ENCODE measurements at places on chromosomes 3 and 15. TPM values are rescaled to one million over a fixed set of nuclear protein-coding genes. Genes with fewer than 3 reads are reported as not detected.

NEO1 gene
- 27.1 TPM for total RNA-seq

DNA sequence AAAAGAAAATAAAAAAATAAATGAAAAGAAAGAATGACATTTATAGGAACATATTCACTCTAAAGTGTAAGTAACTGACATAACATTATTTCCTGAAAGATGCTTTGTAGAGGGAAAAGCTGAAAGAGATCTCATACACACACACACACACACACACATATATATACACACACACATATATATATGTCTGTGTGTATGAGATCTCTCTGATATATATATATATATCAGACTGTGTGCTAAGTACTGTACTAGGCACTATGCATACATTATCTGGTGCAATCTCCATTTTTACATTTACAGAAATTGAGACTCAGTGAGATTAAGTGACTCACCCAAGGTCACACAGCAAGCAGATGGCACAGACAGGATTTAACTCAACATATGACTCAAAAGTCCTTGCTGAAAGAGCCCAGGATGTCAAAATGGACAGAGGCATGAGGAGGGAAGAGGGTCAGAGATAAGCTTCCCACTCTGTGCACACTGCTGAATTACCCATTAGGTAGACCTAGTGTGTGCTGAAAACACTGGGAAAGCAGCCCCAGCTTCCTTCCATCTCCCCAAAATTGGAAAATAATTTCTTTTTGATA is 15.0 kb downstream of the BHLHE40 start:
- peaks cover 18% of the 10 kb centered on the region for H3K4me1 ChIP-seq
- peak overlapping the region; percentile 80 for H3K27ac ChIP-seq
- no peak for DNase-seq
- H3K4me3 ChIP-seq: no peak overlapping the region

ALDH1A2 gene
- total RNA-seq: 5.4 TPM

ERC2 gene
- total RNA-seq: 8.3 TPM

DNA sequence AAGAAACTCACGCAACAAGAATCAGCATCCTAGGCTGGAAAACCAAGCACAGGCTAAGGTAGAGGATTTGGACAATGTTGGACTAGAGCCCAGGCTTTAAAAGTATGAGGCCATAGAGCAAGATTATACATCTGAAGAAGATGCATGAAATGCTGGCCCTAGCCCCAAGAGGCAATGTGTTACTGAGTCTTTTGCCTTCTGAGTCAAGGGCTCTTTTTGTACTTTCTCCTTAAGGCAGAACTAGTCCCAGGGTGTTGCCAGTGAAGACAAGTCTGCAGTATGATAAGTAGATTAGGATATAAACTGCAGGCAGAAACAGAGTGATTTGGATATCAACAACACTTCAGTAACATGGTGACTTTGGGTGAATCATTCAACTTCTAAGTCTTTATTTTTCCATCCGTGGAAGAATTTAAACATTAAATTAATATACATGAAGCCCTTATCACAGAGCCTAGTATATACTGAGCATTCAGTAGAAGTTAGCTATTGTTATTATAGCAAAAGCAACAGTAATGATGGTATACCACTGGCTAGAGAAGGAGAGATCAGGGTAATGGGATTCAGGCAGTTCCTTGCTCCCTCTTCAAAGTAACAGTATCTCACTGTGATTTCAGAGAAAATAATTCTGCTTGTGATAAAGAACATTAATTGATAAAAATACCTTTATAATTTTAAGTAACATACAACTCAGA is 99.9 kb upstream of the MLF1 start:
- no peak overlapping the region for H3K27ac ChIP-seq
- H3K27me3 ChIP-seq: no peaks in the 10 kb centered on the region
- H3K36me3 ChIP-seq: no peaks in the 10 kb centered on the region
- H3K4me1 ChIP-seq: no peaks in the 10 kb centered on the region
- no peak overlapping the region for H3K4me3 ChIP-seq

- H3K4me3 ChIP-seq: no peak overlapping the region
- H3K4me1 ChIP-seq: no peaks in the 10 kb centered on the region
- no peak overlapping the region for H3K27ac ChIP-seq
- H3K36me3 ChIP-seq: no peaks in the 10 kb centered on the region
- H3K27me3 ChIP-seq: no peaks in the 10 kb centered on the region
- no peak for DNase-seq
These were observed 532.8 kb upstream of the GOLIM4 start for GRCh38 chr3:168628549-168628948.

GRCh38 chr3:118628704-118629341 is 405.8 kb downstream of the IGSF11 start:
- no peaks in the 10 kb centered on the region for H3K36me3 ChIP-seq
- no peak overlapping the region for H3K4me3 ChIP-seq
- no peaks in the 10 kb centered on the region for H3K4me1 ChIP-seq
- peak; percentile 43 for DNase-seq
- H3K27me3 ChIP-seq: no peaks in the 10 kb centered on the region

DNA sequence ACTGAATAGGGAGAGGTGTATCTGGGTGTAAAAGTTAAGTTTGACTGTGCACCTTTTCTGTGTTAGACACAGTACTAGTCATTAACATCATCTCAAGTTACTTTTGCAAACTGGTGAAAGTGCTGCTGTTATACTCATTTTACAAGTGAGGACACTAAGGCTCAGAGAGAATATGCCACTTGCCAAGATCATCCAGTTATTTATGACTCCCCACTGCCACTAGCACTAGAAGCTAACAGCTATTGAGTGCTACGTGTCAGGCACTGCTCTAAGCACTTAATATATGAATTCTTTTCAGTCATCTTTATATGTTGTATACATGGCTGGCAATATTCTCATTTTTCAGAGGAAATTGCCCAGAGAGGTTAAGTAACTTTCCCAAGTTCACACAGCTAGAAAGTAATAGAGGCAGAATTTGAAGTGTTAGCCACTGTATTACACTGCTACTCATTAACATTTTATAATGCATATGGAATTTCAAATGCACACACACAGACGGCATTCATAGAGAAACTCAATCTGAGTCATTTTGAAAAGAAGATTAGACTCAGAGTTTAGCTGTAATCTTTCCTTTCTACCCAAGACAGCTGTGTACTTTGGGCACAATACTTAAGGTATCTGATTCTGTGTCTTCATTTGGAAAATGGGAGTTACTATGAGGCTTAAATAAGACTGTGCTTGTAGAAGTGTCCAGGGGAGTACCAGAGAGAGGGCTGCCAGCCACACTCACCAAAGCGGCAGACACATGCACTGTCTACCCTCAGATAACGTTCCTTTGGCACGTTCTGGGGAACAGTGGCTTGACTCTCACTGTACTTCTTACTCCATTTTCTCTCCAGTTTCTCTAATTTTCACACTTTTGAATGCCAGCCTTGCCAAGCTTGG is 1.3 kb upstream of the MASP1 start:
- H3K27me3 ChIP-seq: no peaks in the 10 kb centered on the region
- DNase-seq: no peak
- no peak overlapping the region for H3K4me3 ChIP-seq
- H3K36me3 ChIP-seq: no peaks in the 10 kb centered on the region
- H3K27ac ChIP-seq: no peak overlapping the region

DNA sequence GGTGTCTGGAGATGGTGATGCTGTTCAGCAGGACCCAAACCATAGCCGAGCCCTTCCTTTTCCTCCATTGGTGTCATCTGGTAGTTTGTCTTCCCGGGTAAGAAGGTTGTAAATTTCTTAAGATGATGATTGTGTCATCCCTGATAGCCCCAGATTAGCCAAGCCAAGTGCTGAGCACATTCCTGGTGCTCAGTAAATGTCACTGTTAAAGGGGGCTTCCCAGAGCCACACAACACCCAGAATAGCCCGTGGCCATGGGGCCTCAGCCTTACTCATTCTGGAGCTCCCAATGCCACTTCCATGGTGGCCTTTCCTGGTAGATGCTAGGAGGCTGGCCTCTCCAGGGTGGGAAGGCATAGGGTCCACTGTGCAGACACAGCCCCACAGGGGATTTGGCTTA is 4.6 kb upstream of the PLA2G4B start:
- no peak for DNase-seq
- H3K4me3 ChIP-seq: no peak overlapping the region
- peaks cover 30% of the 10 kb centered on the region for H3K4me1 ChIP-seq
- no peaks in the 10 kb centered on the region for H3K27me3 ChIP-seq
